Right atrium auricular region (tissue), 2 donors: ENCODE measurements at places on chromosomes 4 and X.

GRCh38 chr4:123833171-123833643 lies 436.6 kb downstream of the SPRY1 start:
- DNase-seq, result no peak

DNA sequence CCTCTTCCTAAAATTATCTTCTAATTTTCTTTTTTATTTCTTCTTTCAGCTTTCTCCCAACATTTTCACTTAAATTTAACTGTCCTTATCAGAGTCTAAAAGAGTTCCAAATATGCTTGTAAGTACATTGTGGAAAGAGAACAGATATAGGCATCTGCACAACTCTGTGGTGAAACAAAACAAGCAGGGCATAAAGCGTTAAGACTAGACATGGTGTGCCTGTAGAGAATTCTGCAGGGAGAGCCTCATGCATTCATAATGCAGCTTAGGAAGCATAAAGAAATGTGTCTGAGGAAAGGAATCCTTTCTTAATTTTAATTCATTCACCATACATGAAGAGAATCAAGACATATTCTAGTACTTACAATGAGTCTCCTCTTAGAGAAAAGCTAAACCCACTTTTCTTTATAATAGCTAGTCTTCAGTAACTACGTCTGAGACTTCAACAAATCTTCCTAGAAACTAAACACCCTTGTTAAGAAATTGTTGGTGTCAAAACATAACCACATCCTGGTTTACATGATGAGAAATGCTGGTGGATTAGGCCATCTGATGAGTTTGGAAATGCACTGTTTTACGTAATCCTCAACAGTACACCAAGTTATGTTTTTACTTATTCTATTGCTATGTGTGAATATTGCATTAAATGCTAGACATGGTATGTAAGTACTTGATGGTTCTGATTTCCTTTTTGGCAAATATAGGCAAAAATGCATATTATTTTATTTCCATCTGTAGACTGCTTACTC lies 307.8 kb upstream of the GIMD1 start:
- no peak for DNase-seq

DNA sequence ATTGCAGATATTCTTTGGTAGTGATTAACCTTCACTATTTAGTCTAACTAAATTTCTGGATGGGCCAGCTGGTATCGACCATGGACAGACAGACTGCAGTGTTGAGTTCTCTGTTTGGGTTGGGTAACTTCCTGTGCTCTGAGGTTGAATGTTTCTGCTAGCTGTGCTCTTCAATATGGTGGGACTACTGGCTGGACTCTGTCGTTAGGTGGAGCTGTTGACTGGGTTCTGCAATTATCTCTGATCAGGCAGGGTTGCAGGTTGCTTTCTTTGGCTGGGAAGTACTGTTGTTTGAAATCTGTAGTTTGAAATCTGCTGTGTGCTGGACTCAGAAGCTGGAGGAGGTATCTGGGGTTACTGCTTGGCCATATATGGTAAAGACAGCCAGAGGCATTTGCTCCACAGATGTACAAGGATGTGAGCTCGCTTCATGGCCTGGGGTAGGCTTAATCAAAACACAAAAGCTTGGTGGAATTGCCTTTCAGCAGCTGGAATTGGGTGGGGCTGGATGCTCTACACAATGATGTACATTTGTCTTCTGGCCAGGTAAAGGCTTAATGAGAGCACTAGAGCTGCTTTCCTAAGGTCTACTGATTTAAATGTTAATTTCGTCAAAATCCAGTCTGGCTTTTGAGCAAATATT lies 1472.0 kb downstream of the FAM133A start:
- no peak for DNase-seq

GRCh38 chr4:48051078-48051477 lies 34.5 kb downstream of the NIPAL1 start:
- DNase-seq, result no peak

DNA sequence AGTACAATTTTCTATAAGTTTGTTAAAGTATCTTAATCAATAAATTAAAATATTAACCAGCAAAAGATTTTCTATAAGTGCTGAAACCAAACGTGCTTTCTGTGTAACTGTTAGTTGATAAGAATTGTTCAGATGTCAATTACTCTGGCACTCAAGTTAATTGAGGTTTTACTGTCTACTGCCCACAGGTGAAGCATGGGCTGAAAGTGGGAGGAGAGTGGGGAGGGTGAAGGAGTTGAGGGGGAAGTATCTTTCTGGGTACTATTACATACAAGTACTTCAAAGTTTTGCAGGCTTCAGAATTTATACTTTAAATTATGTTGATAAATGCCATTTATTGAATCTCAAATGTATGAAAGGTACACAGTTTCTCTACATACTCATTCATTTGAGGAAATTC lies 19.1 kb upstream of the CXCL3 start:
- DNase-seq, result no peak
